ENCODE measurements at places on chromosomes 12 and 14. TPM values are rescaled to one million over a fixed set of nuclear protein-coding genes. Genes with fewer than 3 reads are reported as not detected.

Gene BICDL1
- total RNA-seq = 57.6 TPM

DNA sequence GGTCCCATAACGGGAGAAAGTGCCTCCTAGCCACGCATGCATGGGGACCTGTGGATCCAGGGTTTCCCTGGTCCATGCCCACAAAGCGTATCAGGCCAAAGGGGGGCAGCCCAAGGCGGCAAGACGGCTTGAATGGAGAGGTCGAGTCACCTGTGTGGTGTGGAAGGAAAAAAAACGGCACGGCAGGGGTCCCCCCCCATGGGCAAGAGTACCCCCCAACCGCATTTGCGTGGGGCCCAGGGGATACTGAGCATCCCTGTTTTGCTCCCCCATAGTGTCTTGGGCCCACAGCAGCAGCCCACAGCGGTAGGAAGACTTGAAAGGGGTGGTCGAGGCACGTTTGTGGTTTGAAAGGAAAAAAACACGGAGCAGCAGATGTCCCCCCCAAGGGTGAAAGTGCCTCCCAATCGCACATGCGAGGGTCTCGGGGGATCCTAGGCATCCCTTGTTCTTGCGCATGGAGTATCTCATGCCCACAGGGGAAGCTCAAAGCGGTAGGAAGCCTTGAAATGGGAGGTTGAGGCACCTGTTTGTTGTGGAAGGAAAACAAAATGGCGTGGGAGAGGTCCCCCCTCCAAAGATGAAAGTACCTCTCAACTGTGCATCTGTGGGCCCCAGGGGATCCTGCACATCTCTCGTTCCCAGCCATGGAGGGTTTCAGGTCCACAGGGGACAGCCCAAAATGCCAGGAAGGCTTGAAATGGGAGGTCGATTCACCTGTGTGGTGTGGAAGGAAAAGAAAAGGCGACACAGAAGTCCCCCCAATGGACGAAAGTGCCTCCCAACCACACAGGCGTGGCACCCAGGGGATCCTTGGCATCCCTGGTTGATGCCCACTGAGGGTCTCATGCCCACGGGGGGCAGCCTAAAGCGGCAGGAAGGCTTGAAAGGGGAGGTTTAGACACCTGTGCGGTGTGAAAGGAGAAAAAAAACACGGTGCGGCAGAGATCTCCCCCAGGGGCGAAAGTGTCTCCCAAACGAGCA is 577.5 kb downstream of the ALG10 start:
- no peak overlapping the region for H3K27ac ChIP-seq
- no peak for DNase-seq
- H3K4me1 ChIP-seq = no peaks in the 10 kb centered on the region

Gene GUCY2C
- total RNA-seq = 0.48 TPM

Gene SLC24A4
- total RNA-seq = not detected

Gene A2ML1
- not detected for total RNA-seq

GRCh38 chr12:132356691-132357622 is 27.6 kb upstream of the GALNT9 start:
- H3K4me1 ChIP-seq = no peaks in the 10 kb centered on the region
- no peak for DNase-seq

DNA sequence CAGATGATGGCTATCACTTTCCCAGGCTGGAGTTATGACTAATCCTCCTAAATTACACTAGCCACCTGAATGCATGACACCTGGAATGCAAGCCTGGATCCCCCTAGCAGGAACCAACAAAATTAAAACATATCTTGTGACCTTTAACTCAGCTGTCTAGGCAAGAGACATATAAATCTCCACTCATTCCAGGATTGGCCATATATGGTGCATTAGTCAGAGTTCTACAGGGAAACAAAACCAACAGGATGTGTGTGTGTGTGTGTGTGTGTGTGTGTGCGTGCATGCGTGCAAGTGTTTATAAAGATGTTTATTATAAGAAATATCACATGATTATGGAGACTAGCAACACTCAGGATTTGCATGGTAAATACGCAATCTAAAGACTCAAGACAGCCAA is 212.8 kb downstream of the KIF21A start:
- H3K27ac ChIP-seq = no peak overlapping the region
- no peaks in the 10 kb centered on the region for H3K4me1 ChIP-seq
- no peak for DNase-seq
- H3K4me3 ChIP-seq = no peak overlapping the region

DNA sequence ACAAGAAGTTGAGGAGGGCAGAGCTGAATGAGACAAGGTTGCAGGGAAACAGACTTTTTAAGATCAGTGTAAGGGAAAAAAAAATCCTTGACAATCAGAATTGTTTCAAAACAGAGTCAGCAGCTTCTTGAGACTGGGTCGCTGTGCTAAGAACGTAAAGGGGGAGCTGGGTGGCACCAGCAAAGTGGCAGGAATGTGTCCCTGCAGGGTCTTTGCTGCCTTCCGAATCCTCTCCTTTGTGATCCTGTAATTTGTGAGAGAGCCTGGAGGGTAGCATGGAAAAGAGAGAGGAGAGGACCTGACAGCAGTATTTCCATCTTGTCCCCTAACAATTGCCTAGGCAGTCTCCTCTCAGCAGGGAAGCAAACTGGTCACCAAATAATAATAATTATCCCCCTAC is 472.8 kb downstream of the RGS6 start:
- DNase-seq = no peak
- no peaks in the 10 kb centered on the region for H3K36me3 ChIP-seq
- H3K27me3 ChIP-seq = no peaks in the 10 kb centered on the region
- H3K4me1 ChIP-seq = no peaks in the 10 kb centered on the region
- H3K27ac ChIP-seq = no peak overlapping the region
- H3K4me3 ChIP-seq = no peak overlapping the region

Gene RAB21
- 12.3 TPM for total RNA-seq

- no peak overlapping the region for H3K27ac ChIP-seq
- DNase-seq = no peak
- no peaks in the 10 kb centered on the region for H3K36me3 ChIP-seq
- H3K4me1 ChIP-seq = peaks cover 21% of the 10 kb centered on the region
Measured at GRCh38 chr12:8057839-8058238, 8.3 kb downstream of the C3AR1 start.

Gene RNASE7
- total RNA-seq = not detected

DNA sequence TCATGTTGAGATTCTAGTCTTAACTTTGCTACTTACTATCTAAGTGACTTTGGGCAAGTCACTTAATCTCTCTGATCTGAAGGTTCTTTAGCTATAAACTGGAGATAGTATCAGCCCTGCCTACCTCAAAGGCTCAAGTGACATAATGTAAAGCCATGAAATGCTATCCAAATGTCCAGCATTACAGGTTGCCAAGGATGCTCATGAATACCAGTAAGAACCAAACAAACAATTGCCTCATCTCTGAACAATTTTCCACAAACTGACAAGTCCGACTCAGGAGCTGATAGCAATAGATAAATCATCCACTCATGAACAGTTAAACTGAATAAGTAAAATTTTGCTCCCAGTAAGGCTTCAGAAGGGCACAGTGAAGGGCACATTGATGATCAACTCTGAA is 51.5 kb downstream of the LMNTD1 start:
- no peak overlapping the region for H3K27ac ChIP-seq
- H3K4me1 ChIP-seq = no peaks in the 10 kb centered on the region
- H3K27me3 ChIP-seq = no peaks in the 10 kb centered on the region

DNA sequence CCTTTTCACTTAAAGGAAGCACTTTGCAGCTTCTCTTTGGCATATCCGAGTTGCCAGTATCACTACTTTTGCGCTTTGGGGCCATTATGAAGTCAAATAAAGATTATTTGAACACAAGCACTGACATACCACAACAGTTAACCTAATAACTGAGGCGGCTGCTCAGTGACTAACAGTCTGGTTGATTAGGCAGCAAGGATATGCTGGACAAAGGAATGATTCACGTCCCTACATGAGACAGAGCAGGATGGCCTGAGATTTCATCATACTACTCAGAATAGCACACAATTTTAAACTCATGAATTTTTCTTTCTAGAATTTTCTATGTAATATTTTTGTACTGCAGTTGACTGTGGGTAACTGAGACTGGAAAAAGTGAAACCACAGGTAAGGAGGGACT is 56.9 kb upstream of the E2F7 start:
- H3K4me1 ChIP-seq = no peaks in the 10 kb centered on the region
- no peaks in the 10 kb centered on the region for H3K27me3 ChIP-seq
- H3K36me3 ChIP-seq = no peaks in the 10 kb centered on the region
- no peak overlapping the region for H3K27ac ChIP-seq
- no peak for DNase-seq

GRCh38 chr12:90987101-90987500 is 17.7 kb downstream of the EPYC start:
- H3K36me3 ChIP-seq = no peaks in the 10 kb centered on the region
- DNase-seq = no peak
- no peak overlapping the region for H3K4me3 ChIP-seq
- no peak overlapping the region for H3K27ac ChIP-seq
- H3K4me1 ChIP-seq = no peaks in the 10 kb centered on the region
- H3K27me3 ChIP-seq = no peaks in the 10 kb centered on the region

DNA sequence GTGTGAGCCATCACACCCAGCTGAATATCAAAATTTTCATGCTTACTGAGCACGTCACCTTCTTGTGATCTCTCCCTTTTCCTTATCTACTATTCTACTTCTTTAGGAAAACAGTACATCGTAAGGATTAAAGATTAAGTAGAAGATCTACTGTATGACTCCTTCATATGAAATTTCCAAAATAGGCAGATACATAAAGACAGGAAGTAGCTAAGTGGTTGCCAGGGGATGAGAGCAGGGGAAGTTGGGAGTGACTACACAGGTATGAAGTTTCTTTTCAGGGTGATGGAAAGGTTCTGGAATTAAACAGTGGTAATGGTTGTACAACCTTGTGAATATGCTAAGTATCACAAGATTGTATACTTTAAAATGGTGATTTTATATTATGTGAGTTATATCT is 36.5 kb upstream of the CERS5 start:
- H3K4me1 ChIP-seq = no peaks in the 10 kb centered on the region
- no peaks in the 10 kb centered on the region for H3K27me3 ChIP-seq
- no peak for DNase-seq
- peaks cover 18% of the 10 kb centered on the region for H3K36me3 ChIP-seq
- no peak overlapping the region for H3K4me3 ChIP-seq

GRCh38 chr14:89473989-89474388 is 57.0 kb upstream of the FOXN3 start:
- H3K27ac ChIP-seq = no peak overlapping the region
- H3K36me3 ChIP-seq = no peaks in the 10 kb centered on the region
- H3K4me3 ChIP-seq = no peak overlapping the region
- H3K4me1 ChIP-seq = no peaks in the 10 kb centered on the region

GRCh38 chr12:57330992-57331391 is 80.0 kb upstream of the STAC3 start:
- H3K27me3 ChIP-seq = no peaks in the 10 kb centered on the region
- H3K27ac ChIP-seq = no peak overlapping the region
- no peaks in the 10 kb centered on the region for H3K4me1 ChIP-seq
- H3K4me3 ChIP-seq = no peak overlapping the region

Gene GPRC5D
- not detected for total RNA-seq

GRCh38 chr14:43687921-43688320 is 819.2 kb downstream of the FSCB start:
- no peak for DNase-seq
- no peaks in the 10 kb centered on the region for H3K4me1 ChIP-seq
- no peak overlapping the region for H3K4me3 ChIP-seq
- no peak overlapping the region for H3K27ac ChIP-seq

DNA sequence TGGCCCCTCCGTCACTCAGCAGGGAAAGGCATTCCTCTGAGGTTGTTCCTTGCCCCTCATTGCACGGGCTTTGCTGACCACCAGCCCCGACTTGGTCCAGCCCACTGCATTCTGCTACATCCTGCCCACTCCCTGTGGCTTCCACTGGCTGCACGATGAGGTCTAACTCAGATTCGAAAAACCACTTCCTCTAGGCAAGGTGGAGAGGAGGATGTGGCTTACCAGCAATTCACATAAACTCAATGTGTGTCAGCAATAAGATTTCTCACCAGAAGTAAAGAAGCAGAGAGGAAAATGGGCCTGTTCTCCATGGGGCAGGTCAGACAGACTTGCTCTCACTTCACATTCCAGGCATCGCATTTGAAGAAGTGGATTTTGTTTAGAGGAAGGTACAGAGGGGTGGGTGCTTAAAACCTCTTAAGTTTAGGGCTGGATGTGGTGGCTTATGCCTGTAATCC is 14.7 kb downstream of the GPR68 start:
- H3K27ac ChIP-seq = no peak overlapping the region
- H3K4me3 ChIP-seq = no peak overlapping the region
- H3K36me3 ChIP-seq = 0 out of 2 replicates have a peak, but pooled peaks cover 3% of the 10 kb centered on the region
- H3K4me1 ChIP-seq = no peaks in the 10 kb centered on the region
- DNase-seq = no peak

DNA sequence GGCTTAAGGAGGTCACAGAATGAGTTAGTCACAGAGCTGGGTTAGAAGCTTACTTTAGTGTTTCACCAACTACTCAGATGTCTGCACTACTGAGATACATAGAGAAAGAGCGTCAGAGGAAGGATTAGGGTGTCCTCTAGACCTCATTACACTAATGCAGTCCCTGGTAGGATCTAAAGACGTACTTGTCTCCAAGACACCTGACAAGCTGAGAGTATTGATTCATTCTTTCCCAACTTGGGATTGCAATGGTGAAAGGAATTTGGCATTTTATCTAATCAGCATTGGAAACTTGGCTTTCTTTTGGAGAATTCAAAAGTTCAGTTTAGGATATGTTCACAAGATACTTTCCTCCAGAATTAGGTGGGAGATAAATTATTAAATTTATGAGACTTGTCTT is 402.1 kb downstream of the ZFP36L1 start:
- no peak for DNase-seq
- H3K27ac ChIP-seq = no peak overlapping the region
- 0 out of 2 replicates have a peak, but pooled peaks cover 4% of the 10 kb centered on the region for H3K27me3 ChIP-seq

Gene SLC17A8
- total RNA-seq = not detected

GRCh38 chr12:3598896-3599860 is 108.2 kb downstream of the PRMT8 start:
- no peaks in the 10 kb centered on the region for H3K4me1 ChIP-seq
- no peak overlapping the region for H3K4me3 ChIP-seq
- no peaks in the 10 kb centered on the region for H3K27me3 ChIP-seq
- no peak overlapping the region for H3K27ac ChIP-seq

DNA sequence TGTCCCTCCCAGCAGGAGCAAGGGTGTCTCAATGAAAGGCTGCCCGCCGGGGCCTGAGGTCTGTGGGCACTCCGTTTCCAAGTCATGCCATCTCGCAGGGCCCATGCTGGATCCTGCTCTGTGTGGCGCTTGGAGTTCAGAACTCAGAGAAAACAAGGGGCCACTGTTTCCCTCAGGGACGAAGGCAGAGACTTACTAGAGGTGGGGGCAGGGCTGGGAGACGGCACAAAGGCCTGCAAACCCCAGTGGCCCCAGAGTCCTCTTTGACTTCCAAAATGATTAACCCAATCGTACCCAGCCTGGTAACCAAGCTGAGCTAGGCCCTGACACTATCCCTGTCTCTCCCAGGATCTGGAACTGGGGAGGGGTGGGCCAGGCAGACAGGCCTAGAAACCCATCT is 95.8 kb downstream of the ITPK1 start:
- DNase-seq = no peak
- H3K27ac ChIP-seq = no peak overlapping the region
- H3K4me3 ChIP-seq = no peak overlapping the region

DNA sequence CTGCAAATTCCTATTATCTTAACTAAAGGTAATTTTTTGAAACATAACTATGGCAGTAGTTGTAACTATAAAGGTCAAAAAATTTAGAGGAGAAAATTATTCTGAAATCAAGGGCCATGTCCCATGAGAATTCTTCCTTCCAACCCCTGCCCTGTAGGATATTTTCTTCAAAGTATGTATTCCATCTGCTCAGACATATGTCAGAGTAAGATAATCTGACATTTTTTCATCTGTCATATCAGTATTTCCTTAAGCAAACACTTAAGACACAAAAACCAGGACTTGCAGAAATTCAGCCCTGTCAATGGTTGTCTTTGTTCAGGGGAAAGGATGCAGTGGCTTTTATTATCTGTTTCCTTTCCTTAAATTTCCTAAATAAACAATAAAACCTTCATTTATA is 36.3 kb downstream of the ACSS3 start:
- H3K36me3 ChIP-seq = no peaks in the 10 kb centered on the region
- no peaks in the 10 kb centered on the region for H3K27me3 ChIP-seq
- H3K4me1 ChIP-seq = no peaks in the 10 kb centered on the region

Gene CFAP54
- total RNA-seq = not detected

Gene GLTP
- total RNA-seq = 26.5 TPM
